ENCODE measurements at places on chromosomes 11 and 22. TPM values are rescaled to one million over a fixed set of nuclear protein-coding genes. Genes with fewer than 3 reads are reported as not detected.

The CCDC116 gene
- total RNA-seq: not detected

The PHETA2 gene
- 7.5 TPM for total RNA-seq

The APOC3 gene
- total RNA-seq: not detected

The CCDC15 gene
- 2.6 TPM for total RNA-seq

The DERL3 gene
- not detected for total RNA-seq

The TSSK2 gene
- not detected for total RNA-seq

The APOL4 gene
- total RNA-seq: 61.0 TPM

The CRYAB gene
- 467 TPM for total RNA-seq

The SAA4 gene
- total RNA-seq: not detected

The RFPL1 gene
- total RNA-seq: not detected

The ARFGAP2 gene
- total RNA-seq: 203 TPM

The UNC93B1 gene
- 30.7 TPM for total RNA-seq

The TOMT gene
- total RNA-seq: not detected

The NDUFV1 gene
- 403 TPM for total RNA-seq

The CBX7 gene
- total RNA-seq: 61.2 TPM

The SLC22A8 gene
- not detected for total RNA-seq

The CFAP68 gene
- 30.9 TPM for total RNA-seq

The OR4D9 gene
- total RNA-seq: not detected

The CCDC73 gene
- total RNA-seq: not detected

The SLC17A6 gene
- not detected for total RNA-seq

All from subcutaneous adipose tissue (tissue), 4 donors.